ENCODE measurements at places on chromosomes 3 and 15.

- peak; percentile 76 for DNase-seq
Measured at GRCh38 chr15:101501703-101502373, 12.3 kb upstream of the PCSK6 start.

DNA sequence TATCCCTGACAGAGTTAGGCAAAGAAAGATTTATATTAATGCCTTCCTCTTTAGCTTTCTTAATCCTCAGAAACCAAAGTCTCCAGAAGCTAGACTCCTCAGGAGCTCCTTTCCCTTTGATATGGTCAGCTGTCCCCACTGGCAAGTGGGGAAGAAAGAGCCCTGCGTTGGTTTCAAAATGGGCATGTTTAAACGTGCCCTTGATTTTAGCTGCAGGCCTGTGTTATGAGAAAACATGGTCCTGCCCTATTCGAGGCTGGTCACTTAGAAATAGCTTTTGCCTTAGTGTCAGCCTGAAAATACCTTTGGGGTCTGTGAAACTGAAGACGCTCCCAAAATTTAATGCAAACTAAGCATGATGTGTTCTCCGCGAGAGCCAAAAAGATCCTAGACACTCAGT lies 135.5 kb upstream of the RARB start:
- DNase-seq = no peak

GRCh38 chr15:53591041-53591440 lies 168.4 kb downstream of the WDR72 start:
- DNase-seq = no peak

- no peak for DNase-seq
Measured at GRCh38 chr3:178754852-178755510, 218.7 kb downstream of the KCNMB2 start.

DNA sequence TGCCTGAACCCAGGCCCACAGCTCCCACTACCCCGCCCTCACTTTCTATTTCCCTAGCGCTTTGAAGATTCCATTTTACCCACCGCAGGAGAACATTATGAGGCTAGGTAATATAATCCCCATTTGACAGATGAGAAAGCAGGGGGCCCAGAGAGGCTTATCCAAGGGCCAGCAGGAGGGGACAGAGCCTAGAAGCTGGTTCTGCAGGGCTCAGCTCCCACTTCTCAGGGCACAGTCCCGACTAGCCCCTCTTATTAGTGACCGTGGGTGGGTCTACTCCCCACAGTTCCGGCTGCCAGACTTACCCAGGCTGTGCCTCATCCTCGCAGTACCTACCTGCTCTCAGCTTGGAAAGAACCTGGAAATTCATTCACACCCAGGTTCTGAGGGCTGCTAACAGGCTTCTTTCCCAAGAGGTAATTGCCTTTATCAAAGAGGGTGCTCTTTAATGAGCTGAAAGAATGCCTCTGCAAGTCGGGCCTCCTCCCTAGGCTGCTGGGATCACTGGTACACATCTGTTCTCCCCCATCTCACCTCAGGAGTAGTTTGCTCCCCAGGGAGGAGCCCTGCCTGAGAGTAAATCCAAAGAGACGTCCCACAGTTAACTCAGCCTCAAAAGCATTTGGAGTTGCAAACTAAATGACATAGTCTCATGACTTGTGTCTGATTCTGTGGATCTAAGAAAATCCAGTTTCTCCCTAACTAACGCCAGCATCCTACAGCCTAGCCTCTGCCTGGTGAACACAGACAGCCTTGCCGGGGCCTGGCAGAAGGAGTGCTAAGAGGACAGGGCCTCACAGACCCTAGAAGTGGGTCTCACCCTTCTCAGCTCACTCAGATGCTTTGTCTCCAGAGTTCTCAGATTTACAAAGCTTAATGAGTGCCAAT lies 125.0 kb downstream of the CHSY1 start:
- no peak for DNase-seq

- DNase-seq = no peak
Measured at GRCh38 chr3:127988770-127989557, 63.3 kb upstream of the SEC61A1 start.

DNA sequence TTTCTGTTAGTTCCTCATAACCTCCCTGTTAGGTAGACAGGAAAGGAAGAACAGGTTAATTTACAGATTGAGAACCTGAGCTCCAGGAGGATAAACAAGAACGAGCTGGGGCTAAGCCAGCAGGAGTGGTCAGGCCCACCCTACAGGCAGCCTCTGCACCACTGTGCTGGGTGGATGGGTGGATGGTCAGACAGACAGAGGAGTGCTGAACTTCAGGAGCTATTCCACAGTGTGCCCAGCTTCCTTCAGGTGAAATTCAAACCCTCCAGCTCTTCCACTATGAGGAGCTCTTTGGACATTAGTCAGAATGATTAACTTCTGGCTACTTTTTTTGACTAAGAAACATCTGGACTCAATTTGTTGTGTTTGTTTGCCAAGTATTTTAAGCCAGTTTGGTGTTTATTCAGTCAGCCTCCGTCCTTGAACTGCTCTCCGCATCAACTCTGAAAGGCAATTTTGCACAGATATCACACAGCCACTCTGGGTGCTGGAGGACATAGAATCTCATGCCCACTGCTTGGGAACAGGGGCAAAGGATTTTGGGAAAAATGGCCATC lies 361.9 kb downstream of the CLSTN2 start:
- no peak for DNase-seq

DNA sequence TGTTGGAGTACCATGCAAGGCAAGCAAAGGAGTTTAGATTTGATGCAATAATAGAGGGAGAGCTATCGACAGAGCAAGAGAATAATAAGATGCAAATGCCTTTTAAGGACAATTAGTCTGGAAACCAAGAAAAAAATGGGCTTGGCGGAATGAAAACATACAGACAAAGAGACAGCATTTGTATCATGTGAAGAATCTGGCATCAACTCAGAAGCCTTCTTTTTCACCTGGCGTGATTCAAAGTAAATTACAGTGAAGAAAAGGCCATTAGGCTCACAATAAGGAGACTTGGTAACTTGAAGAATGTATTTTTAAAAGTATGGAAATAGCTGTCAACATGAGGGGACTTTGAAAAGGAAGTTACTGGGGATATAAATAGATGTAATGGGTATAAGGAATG lies 521.2 kb upstream of the GOLIM4 start:
- no peak for DNase-seq

- DNase-seq = no peak
Measured at GRCh38 chr3:75220932-75221331, 443.2 kb upstream of the FRG2C start.

- DNase-seq = no peak
Measured at GRCh38 chr3:112640276-112640929, 540 bp downstream of the CCDC80 start.

DNA sequence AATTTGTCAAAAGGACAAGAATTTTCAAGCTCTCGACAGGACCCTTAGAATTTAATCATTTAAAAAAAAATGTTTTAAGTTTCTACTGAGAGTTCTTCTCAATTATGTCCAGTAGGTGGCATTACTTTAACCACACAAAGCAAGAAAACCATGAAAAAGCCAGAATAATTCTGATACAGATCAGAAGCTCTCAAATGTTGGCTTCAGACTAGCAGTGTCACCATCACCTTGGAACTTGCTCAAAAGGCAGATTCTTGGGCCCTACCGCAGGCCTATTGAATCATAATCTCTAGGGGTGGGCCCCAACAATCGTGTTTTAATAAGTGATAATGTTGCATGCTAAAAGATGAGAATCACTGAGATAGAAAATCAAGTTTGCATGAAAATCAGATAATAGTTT lies 99.5 kb upstream of the KCNMB2 start:
- peak; percentile 50 for DNase-seq

DNA sequence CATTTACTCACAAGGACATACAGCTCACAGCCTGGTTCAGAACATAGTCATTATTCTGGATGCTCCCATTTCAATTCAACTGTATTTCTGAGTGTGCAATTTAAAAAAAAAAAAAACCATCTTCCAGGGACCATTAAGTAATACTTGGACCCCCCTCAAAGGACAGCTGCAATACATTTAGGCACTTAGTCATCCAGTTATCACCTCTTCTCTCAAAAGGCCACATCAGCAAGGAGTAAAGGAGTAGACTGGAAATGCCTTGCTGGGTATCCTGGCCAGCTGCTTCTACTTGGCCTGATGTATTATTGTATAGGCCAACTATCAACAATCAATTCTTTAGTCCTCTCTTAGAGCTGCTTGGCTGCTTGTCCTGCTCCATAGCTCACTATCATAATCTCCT lies 211.4 kb upstream of the SETMAR start:
- DNase-seq = no peak
